ENCODE measurements at places on chromosomes 2 and 18.

DNA sequence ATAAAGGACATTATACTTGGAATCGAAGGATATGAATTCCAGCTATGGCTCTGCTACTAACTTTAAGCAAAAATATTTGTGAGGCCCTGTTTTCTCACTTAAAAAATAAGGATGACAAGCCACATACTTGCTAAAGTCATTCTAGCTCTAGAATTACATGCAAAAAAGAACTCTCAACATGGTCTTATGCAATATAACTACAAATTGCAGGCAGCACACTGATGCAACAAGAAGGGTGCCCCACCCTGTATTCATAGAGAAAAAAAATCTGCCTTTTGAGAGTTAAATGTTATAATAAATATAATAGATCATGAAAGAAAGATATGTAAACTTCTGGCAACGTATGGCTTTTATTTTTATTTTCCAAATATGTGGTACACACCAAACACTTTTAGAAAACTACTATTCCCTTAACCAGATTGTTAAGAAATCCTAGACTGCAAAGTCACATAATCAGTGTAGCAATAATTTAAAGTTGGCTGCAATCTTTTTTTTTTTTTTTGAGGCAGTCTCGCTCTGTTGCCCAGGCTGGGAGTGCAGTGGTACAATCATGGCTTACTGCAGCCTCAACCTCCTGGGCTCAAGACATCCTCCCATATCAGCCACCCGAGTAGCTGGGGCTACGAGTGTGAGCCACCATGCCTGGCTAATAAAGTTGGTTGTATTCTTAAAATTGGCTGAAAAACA lies 40.2 kb upstream of the WDSUB1 start:
- DNase-seq: no peak

DNA sequence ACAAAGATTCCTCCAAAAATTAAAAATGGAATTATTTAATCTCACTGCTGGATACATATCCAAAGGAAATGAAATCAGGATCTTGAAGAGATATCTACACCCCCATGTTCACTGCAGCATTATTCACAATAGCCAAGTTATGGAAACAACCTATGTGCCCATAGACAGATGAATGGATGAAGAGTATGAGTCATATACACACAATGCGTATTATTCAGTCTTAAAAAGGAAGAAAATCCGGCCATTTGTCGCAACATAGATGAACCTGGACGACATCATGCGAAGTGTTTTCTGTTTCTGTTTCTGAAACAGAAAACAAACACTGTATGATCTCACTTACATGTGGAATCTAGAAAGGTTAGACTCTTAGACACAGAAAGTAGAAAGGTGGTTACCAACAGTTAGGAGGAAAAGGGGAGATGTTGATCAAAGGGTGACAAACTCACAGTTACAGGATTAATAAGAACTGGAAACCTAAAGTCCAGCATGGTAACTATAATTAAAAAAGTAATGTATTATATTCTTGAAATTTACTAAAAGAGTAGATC lies 87.8 kb upstream of the ERBB4 start:
- no peak for DNase-seq

DNA sequence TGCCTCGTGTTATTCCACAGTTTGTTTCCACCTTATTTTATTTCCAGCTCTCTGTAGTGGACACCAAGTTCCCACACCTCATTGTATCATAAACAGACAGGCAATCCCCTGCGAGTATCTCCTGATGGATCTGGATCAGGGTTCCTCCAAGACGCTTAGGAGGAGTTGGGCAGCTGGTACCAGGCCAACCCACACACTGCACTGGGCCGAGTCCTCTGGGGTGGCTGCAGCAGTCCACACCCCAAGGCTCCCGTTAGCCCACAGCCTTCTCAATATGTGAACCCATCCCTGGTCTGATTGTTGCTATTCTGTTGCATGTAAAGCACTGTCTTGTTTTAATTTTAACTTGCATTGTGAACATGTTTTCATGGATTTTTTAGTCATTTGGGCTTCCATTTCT lies 178.8 kb upstream of the RAB6C start:
- no peak for DNase-seq

- no peak for DNase-seq
Measured at GRCh38 chr2:156837635-156838370, 401.6 kb downstream of the GPD2 start.

GRCh38 chr18:45839414-45840395 lies 14.2 kb downstream of the SIGLEC15 start:
- DNase-seq: no peak

GRCh38 chr2:39153312-39153711 lies 32.5 kb upstream of the SOS1 start:
- no peak for DNase-seq

DNA sequence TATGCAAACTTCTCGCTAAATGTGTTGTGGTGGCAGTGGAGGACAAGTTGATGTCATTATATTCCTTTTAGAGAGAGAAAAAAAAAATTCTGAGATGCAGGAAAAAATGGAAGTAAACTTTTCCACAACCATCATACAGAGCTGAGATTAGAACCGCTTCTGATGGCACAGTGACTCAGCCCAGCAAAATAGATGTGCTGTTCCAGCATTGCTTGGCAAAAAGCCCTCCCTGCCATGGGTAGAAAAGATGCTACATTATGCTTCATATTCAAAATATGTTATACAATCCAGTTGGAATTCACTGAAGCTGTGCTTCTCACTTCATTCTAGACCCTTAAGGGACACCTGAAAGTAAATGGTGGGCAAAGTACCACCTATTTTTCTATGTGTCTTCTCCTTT lies 1047.6 kb upstream of the FANCL start:
- DNase-seq: no peak

GRCh38 chr2:9252002-9252357 lies 45.4 kb downstream of the ASAP2 start:
- DNase-seq: no peak

DNA sequence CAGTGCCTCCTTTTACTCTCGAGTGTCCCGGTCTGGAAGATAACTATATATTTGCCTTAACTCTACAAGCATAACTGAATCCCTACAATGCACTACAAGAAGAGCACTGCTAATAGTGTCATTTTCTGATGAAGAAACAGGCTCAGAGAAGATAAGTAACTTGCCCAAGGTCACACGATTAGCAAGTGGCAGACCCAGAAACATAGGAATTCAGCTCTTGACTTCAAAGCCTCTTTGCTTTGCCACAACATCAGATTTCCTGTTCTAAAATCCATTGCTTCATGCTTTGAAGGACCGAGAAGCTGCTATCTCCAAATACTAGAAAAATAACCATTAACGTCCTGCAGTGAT lies 65.6 kb downstream of the HS1BP3 start:
- DNase-seq: no peak

- DNase-seq: no peak
Measured at GRCh38 chr2:239012228-239012627, 164.3 kb downstream of the TWIST2 start.

DNA sequence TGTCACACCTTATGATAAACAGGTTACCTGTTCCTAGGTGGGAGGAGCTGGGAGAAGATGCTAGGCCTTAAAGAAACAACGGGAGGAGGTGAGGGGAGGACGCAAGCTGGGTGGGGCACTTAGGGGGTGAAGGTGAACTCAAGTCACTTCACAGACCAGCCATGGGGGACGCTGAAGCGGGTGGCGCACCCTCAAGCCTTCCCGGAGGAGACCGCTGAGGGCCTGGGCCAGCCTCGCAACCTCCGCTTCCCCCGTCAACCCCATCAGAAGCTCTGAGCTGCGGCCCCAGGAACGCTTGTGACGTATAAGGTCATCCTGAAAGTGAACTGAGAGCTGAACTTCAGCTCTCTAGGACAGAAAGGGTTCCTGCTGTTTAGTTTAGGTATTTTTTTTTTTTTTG lies 133.5 kb downstream of the MBP start:
- no peak for DNase-seq

DNA sequence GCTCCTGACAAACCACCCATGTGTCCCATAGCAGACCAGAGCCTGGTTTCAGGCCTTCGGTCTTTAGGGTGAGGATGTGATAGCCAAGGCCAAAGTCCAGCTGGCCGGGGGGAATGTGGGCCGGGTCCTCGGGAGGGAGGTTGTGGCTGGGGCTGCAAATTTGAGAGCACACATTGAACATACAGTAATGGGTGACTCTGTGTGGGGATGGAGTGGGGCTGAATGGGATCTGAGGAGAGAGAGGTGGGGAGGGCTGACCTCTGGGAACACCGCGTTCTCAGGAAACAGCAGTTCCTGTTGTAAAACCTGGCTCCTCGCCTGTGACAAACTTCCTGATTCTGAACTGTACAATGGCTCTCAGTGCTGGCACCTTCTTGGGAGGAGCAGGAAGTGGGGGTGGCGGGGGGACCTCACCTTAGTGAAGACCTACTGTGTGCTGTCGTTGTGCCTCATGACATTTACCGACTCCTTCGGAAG lies 48.8 kb downstream of the MCFD2 start:
- DNase-seq: no peak

- DNase-seq: no peak
Measured at GRCh38 chr2:187525163-187525900, 28.9 kb downstream of the TFPI start.

DNA sequence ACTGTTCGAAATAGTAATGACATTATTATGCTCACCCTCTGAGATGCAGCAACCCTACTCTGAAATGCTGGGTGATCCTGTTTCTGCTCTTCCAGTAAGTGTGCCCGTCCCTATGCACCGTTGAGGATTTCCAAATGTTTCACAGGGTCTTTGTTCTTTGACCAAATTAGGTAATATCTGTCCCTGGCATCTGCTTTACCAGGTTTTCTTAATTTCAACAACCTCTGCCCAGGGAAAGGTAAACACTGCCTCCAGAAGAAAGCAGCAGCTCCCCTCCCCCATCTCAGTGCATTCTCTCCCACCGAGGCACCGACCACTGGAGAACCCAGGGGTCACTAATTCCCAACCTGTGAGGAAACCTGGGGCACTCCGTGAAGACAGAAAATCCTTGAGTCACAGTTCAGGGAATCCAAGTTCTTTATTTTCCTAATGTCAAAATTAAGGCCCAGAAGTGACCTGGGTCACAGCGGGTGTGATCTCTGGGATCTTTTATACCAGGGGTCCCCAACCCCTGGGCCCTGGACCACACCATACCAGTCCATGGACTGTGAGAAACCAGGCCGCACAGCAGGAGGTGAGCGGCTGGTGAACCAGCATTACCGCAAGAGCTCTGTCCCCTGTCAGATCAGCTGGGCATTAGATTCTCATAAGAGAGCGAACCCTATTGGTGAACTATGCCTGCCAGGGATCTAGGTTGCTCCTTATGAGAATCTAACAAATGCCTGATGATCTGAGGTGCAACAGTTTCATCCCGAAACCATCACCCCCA lies 1.2 kb upstream of the GRB14 start:
- no peak for DNase-seq

GRCh38 chr2:24920098-24920808 lies at the start of gene ADCY3:
TSS of gene ADCY3 (minus strand) at chr2:24920237. CDS start at chr2:24918987, 1,250 bp downstream.
- DNase-seq: peak; percentile 74

GRCh38 chr2:194672994-194673393 lies 984.0 kb upstream of the SLC39A10 start:
- DNase-seq: no peak

- DNase-seq: no peak
Measured at GRCh38 chr2:187434342-187434785, 13.7 kb downstream of the CALCRL start.

DNA sequence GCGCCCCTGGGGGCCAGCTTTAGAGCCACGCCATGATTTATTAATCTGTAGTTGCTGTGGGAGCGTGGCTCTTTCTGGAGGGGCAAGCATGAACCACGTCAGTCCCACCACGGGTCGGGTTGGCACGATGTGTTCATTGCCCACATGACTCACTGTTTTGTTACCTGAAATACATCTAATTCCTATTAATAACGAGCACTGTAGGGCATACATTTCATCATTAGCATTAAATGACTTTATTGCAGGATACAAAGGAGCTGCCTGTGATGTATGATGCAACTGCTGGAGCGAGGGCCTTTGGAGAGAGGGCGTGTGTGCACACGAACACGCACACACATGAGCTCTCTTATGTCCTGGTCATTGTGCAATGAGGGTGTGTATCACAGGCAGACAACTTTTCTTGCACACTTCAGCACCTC lies 127.0 kb downstream of the INHBB start:
- no peak for DNase-seq

DNA sequence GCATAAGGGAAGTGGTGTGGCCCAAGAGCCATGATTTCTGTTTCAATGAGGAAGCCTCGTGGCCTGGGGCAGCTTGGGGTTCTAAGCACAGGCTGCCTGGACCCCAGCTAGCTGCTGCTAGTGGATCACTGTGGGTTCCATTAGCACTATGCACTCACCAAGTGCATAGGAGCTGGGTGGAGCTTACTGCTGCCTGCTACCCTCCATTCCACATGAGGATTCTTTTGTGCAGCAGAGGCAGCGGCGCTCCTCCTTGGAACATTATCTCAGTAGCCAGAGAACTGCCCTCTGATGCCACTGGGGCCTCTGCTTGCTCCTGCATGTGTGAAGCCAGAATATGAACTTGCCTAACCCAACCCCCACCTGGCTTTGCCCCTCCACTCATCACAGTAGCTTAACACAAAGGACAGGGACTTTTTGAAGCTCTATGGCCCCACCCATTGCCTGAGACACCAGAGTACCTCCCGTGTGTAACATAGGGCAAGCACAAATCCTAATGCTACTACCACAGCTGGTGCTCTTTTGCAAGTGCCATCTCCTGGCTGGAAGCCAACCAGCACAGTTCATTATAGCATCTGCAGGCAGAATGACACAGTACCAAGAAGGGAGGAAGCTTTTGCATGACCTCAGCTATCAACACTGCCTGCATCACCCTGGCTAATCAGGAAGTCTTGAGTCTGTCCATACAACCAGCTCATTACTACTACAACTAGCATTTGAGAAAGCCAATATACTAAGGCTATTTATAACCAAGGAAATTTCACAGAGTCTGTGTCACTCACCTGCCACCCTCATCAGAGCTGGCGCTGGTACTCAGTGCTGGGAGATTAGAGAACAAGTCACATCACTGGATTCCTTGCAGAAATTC lies 297.0 kb upstream of the GULP1 start:
- no peak for DNase-seq

- no peak for DNase-seq
Measured at GRCh38 chr18:4750393-4751346, 295.6 kb upstream of the DLGAP1 start.

GRCh38 chr18:55102958-55103456 lies 143.7 kb upstream of the CCDC68 start:
- no peak for DNase-seq

DNA sequence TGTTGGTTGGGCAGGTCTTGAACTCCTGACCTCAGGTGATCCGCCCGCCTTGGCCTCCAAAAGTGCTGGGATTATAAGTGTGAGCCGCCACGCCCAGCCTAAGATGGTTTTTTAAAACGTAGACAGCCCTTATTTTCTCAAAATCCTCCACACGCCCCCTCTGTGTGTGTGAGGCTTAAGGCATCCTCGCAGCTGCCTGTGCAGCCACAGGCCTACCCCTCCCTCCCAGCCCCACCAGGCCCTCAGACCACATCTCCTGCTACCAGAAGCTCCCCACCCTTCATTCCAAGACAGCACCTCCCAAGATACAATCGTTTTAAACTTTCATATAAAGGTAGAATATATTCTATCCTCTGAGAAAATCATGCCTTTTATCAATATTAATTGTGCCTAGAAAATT lies 4.8 kb downstream of the ANO7 start:
- no peak for DNase-seq
